ENCODE measurements at places on chromosomes 12 and 14.

- DNase-seq, result no peak
These were observed 14.7 kb downstream of the HMGA2 start for GRCh38 chr12:65839027-65839426.

GRCh38 chr12:79916826-79917225 is 18.1 kb downstream of the PPP1R12A start:
- DNase-seq, result no peak

GRCh38 chr12:27733052-27733656 is 22.5 kb downstream of the MRPS35 start:
- DNase-seq, result no peak

GRCh38 chr12:91052026-91052425 is 5.8 kb downstream of the KERA start:
- DNase-seq, result no peak

GRCh38 chr12:25071366-25071765 is 122.5 kb upstream of the BCAT1 start:
- no peak for DNase-seq

DNA sequence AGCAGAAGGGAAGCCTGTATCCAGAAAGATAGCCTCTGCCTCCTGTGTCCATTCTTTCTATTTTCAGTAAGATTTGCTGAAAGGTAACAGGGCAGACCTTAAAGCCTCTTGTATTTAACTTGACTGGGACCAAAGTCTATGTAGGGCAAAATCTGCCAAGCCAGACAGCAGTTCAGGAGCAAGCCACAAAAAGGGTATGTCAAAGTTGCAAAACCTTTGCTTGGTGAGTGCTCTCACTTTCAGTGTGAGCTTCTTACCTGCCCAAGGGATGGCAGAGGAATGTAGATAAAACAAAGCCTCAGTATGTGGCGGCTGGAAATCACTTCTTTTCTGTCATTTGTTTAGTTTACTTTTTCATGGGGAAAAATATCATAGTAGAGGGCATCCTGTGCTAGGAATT is 63.1 kb downstream of the PLEKHG7 start:
- no peak for DNase-seq

DNA sequence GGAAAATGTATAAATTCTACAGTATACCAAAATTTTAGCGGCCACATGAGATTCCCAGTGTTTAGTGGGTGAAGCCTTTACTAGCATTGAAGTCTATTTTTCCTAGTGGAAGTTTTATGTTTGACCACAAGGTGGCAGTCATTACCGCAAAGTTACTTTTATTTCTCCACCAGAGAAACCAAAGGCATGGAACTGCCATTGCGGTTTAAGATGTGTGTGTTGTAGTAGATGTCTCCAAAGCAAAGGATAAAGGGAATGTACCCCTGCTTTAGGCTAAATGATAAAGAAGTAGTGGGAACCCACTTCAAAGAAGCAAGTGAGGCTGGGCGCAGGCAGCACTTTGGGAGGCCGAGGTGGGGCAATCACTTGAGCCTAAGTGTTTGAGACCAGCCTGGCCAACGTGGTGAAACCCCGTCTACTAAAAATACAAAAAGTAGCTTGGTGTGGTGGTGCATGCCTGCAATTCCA is 140.5 kb downstream of the PRKCH start:
- DNase-seq, result no peak

- no peak for DNase-seq
These were observed 14.9 kb upstream of the HSP90B1 start for GRCh38 chr12:103915306-103915705.
